ENCODE measurements at places on chromosomes 3 and 15.

DNA sequence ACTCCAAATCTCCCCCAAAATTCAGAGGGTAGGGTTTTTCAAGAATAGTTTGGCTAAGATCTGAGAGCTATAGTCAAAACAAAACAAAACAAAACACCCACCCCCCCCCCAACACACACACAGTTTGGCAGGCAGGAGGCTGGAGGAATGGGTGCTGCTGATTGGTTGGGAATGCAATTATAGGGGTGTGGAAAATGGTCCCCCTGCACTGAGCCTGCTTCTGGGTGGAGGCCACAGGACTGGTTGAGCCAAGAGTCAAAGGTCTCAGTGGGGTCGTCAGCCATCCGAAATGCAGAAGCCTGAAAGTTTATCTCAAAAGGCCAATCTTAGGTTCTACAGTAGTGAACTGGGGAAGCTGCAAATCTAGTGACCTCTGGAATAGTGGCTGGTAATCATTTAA is 2.5 kb upstream of the HACD2 start:
- DNase-seq: no peak

DNA sequence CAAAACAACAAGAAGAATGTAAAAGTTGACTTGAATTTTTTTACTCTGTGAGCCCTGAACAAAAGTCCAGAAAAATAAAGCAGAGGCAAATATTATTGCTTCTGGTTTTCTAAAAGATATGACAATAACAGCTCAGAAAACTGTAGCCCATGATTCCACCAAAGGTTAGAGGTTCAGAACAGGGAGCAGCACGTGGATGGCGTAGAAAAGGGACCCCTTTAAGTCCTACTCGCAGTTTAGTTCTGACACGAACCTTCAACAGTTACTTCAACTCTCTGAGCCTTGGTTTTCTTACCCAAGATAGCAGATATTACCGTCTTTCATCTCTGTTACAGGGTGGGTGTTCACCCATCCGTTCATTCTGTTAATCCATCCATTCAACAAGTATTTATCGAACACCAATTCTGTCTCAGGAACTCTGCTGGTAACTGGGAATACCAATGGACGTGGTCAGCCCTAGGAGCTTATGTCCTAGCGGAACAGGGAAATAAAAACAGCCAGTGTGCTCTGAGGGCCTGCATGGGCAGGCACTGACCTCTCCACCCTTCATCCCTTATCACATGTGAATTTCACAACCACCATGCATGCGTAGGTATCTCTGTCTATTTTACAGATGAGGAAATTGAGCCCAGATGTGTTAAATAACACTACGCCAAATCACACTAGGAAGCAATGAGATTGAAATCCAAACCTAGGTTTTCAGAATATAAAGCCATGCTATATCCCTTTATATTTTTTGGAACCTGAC is 274.2 kb upstream of the ICE2 start:
- DNase-seq: no peak

- DNase-seq: no peak
These were observed 607.1 kb upstream of the BCHE start for GRCh38 chr3:166444336-166444735.

DNA sequence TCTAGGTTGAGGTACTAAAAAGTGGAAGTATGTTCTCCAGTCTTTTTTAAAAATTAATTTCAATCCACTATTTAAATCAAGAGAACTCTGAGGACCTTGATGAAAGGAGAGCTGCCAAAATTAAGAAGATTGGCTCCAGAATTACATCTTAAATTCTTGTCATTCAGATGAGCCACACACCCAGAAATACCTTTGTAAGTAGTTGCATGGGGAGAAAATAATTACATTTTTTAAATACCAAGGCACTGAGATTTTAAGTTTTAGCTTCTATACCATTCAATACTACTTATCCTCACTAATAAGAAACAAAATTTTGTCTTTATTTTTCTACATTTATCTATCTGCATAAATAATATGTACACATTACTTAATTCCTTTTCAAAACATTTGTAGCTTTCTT is 1132.8 kb downstream of the OTOL1 start:
- DNase-seq: no peak

Measured in T47D (cell line).